NCI-H460 (cell line): ENCODE measurements at places on chromosomes 7 and 10. TPM values are rescaled to one million over a fixed set of nuclear protein-coding genes. Genes with fewer than 3 reads are reported as not detected.

The ANKRD1 gene
- total RNA-seq, result 6.8 and 8.2 TPM in 2 replicates

The TMEM236 gene
- 0.10 and 0.17 TPM in 2 replicates for total RNA-seq

The NPSR1 gene
- 0.29 TPM in 1 of 2 replicates, not detected in the other for total RNA-seq

The PRKAR2B gene
- 2.6 and 2.7 TPM in 2 replicates for total RNA-seq

The CUL1 gene
- total RNA-seq, result 59.1 and 68.4 TPM in 2 replicates

The LRIT1 gene
- not detected in 2 replicates for total RNA-seq

The C10orf62 gene
- 0.12 TPM in 1 of 2 replicates, not detected in the other for total RNA-seq

The PPP1R17 gene
- total RNA-seq, result not detected in 2 replicates

The CFAP46 gene
- 2.1 and 2.7 TPM in 2 replicates for total RNA-seq

The UPK3BL1 gene
- total RNA-seq, result 22.8 and 31.2 TPM in 2 replicates

The NRP1 gene
- total RNA-seq, result 11.6 and 12.2 TPM in 2 replicates

The OR6B1 gene
- not detected in 2 replicates for total RNA-seq

The KIAA1217 gene
- 3.5 and 4.7 TPM in 2 replicates for total RNA-seq

The TSPAN12 gene
- 9.1 and 9.6 TPM in 2 replicates for total RNA-seq

The HIPK2 gene
- 20.6 and 24.3 TPM in 2 replicates for total RNA-seq

The LYZL2 gene
- not detected in 2 replicates for total RNA-seq

The HABP2 gene
- total RNA-seq, result not detected in 2 replicates

The CARD11 gene
- 0.05 TPM in 1 of 2 replicates, not detected in the other for total RNA-seq

The GPR15LG gene
- not detected in 2 replicates for total RNA-seq

The LAMB1 gene
- 144 and 146 TPM in 2 replicates for total RNA-seq

The GPR158 gene
- total RNA-seq, result 0.02 and 0.06 TPM in 2 replicates

The CYP2C19 gene
- not detected in 2 replicates for total RNA-seq

The TCAF2 gene
- 23.0 and 28.9 TPM in 2 replicates for total RNA-seq

The SKIDA1 gene
- 1.3 TPM in 2 replicates for total RNA-seq

The CPA2 gene
- total RNA-seq, result 0.59 and 0.75 TPM in 2 replicates

The NEURL1 gene
- total RNA-seq, result 0.14 TPM in 1 of 2 replicates, not detected in the other

The WEE2 gene
- total RNA-seq, result 0.27 TPM in 1 of 2 replicates, not detected in the other

The PTER gene
- total RNA-seq, result 32.0 and 36.0 TPM in 2 replicates

The MET gene
- total RNA-seq, result 77.6 and 80.5 TPM in 2 replicates

The GPR26 gene
- total RNA-seq, result not detected in 2 replicates

The COL17A1 gene
- not detected in 2 replicates for total RNA-seq

The CYP3A7 gene
- not detected in 2 replicates for total RNA-seq

The TRIL gene
- total RNA-seq, result 0.05 and 0.12 TPM in 2 replicates

The ST8SIA6 gene
- total RNA-seq, result 0.09 and 0.57 TPM in 2 replicates

The PON1 gene
- not detected in 2 replicates for total RNA-seq

The FAS gene
- total RNA-seq, result 16.2 and 20.3 TPM in 2 replicates

The NYAP1 gene
- total RNA-seq, result 0.47 and 1.2 TPM in 2 replicates

The PDSS1 gene
- 14.4 and 16.2 TPM in 2 replicates for total RNA-seq

The TMEM229A gene
- total RNA-seq, result not detected in 2 replicates

The DLX5 gene
- not detected in 2 replicates for total RNA-seq

The ZCCHC24 gene
- 3.2 and 3.7 TPM in 2 replicates for total RNA-seq

The LRRD1 gene
- not detected in 2 replicates for total RNA-seq

The RPEL1 gene
- 0.17 and 0.29 TPM in 2 replicates for total RNA-seq

The STAG3 gene
- 0.05 TPM in 1 of 2 replicates, not detected in the other for total RNA-seq

The PRPS1L1 gene
- not detected in 2 replicates for total RNA-seq

The TRIM74 gene
- total RNA-seq, result 0.12 TPM in 1 of 2 replicates, not detected in the other

The ZNF487 gene
- total RNA-seq, result 2.4 and 5.4 TPM in 2 replicates

The TRPV5 gene
- total RNA-seq, result not detected in 2 replicates

The ARHGEF35 gene
- total RNA-seq, result 0.54 and 0.84 TPM in 2 replicates

The COL1A2 gene
- not detected in 2 replicates for total RNA-seq

The GIMAP4 gene
- not detected in 2 replicates for total RNA-seq

The RBM33 gene
- total RNA-seq, result 20.9 and 22.9 TPM in 2 replicates

The NPC1L1 gene
- 0.09 TPM in 1 of 2 replicates, not detected in the other for total RNA-seq

The LRRC18 gene
- total RNA-seq, result not detected in 2 replicates

The GALNT17 gene
- 3.1 TPM in 2 replicates for total RNA-seq

The C7orf57 gene
- 0.12 TPM in 1 of 2 replicates, not detected in the other for total RNA-seq

The TRIP6 gene
- 75.8 and 78.5 TPM in 2 replicates for total RNA-seq

The PPP1R9A gene
- 3.6 and 5.6 TPM in 2 replicates for total RNA-seq
